ENCODE measurements at places on chromosomes 3 and 15.

DNA sequence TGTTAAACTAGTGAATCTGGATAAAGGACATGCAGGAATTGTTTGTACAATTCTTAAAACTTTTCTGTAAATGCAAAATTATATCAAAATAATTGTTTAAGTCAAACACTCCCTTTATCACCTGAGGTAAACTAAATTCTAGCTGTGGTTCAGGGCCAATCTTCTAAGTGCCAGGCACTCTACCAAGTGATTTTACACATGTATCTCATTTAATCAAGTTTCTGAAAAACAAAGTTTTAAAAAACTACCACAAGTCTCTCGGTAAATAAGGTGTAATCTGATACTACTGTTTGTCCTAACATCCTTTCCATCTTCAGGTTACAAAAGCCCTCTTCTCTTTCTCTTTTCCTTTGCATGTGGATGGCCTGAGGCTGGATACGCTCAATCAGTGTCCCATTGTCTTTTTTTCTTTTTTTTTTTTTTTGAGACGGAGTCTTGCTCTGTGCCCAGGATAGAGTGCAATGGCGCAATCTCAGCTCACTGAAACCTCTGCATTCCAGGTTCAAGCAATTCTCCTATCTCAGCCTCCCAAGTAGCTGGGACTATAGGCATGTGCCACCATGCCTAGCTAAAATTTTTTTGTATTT is 19.3 kb downstream of the IFT80 start:
- DNase-seq: no peak

DNA sequence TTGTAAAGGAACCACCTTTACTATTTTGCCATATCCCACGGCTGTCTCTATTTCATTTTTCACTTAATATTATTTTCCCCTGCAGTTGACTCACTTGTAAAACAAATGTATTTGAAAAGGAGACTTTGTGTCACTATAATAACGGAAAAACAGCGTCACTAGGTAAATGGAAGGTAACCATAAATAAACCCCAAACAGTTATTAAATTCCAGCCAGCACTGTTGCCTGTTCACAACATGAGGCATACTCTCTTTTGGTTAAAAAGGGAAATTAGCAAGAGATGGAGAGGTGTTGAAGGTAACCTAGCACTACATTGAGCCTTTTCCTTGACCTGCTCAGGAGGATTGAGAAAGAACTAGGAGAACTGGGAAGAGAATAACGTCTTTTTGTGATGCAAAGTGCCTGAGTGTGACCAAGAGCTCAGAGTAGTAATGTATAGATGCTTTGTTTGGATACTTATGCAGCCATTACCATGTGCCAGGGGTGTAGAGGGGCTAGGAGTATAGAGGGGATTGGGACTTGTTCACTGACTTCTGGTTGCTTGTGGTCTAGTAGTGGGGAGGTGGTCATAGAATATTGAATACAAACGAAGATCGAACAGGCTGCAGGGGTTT is 19.6 kb downstream of the FLNB start:
- DNase-seq: no peak

DNA sequence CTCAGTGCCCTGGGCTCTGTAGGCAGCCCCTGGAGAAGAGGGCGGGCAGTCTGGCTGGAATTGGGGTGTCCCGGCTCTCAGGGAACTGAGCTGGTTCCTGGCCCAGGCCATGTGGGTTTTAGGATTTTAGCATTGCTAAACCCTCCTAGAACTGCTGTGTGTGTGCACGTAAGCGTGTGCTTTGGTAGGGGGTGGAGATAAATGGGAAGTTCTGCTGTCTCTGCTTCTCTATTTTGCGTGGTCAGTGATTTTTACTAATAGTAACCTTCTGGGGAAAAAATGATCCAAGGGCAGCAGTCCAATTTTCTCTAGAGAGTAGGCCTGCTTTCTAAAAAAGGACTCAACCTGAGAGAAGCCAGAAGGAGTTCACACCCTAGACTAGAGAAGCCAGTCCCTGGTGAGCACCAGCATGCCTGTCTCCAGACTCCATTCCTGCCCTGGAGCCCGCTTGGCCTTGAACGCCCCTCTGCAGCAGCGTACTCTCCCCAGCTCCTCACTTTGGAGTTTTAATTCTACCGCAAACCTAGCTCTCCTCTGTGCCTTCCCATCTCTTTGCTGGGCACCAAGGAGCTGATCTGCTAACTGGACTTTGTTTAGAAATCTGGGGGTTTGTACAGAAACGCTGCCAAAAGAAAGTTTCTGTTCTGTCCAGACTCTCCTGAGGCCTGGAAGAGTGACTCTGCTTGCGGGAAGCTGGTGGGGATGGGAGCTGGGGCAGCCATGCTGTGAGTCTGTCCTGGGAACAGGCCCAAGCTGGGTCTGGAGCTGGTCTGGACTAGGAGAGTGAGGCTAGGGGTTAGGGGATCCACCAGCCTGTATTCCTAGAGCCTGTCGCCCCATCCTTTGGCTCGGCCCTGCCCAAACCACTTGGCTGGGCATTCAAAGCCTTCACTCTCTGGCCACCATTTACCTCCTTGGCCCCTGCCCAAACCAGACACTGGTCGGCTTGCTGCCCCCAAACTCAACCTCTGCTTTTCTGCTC is 19.7 kb downstream of the CORO2B start:
- no peak for DNase-seq

- no peak for DNase-seq
Measured at GRCh38 chr15:37941779-37942178, 7.3 kb downstream of the TMCO5A start.

GRCh38 chr15:64045101-64045435 is 1.2 kb downstream of the DAPK2 start:
- no peak for DNase-seq

GRCh38 chr15:41969851-41970431 is 2.4 kb downstream of the EHD4 start:
- no peak for DNase-seq

DNA sequence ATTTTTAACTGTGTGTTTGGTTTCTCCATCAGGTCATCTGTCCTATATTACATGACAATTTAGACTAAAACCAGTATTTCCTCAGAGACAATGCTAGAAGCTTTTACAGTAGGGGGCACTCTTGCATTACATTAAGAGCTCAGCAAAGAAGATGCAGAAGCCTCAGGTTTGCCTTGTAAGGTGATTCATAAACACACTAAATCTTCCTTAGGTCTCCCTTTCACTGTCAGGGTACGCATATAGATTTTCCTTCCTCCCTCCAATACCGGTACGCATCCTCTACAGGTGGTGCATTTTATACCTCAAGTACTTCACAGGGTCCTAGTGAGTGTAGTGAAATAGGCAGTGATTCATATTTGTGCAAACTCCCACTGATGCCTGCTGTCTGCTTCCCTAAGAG is 46.5 kb downstream of the CD86 start:
- peak; percentile 50 for DNase-seq

DNA sequence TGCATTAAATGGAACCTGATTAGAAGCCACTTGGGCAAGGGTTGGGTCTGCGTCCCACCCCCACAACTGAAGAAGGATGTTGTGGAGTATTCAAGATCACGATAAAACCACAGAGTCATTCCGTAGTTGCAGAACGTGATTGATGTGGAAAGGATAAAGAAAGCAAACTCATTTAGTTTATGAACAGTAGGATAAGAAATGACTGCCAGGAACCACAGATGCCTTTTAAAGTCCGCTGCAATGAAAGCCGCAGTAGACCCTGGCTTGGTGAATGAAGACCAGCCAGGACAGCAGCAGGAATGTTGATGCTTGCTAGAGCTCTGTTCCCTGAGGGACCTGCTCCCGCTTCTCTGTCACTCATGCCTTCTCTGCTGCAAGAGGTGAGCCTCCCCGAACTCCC is 111.5 kb downstream of the GABRG3 start:
- DNase-seq: no peak

- DNase-seq: no peak
Measured at GRCh38 chr15:68340726-68341671, 63.5 kb downstream of the FEM1B start.

- DNase-seq: no peak
Measured at GRCh38 chr3:122088531-122088930, 33.4 kb downstream of the CD86 start.

GRCh38 chr3:56940321-56940720 is 120.1 kb upstream of the SPATA12 start:
- no peak for DNase-seq

Data from NCI-H1930 (cell line).